ENCODE measurements at places on chromosomes 6 and 20.

- DNase-seq, result peak; percentile 9
Observed at GRCh38 chr20:62736407-62737071, 27.9 kb downstream of the NTSR1 start.

GRCh38 chr6:3987053-3987452 is 91.9 kb downstream of the FAM217A start:
- no peak for DNase-seq

DNA sequence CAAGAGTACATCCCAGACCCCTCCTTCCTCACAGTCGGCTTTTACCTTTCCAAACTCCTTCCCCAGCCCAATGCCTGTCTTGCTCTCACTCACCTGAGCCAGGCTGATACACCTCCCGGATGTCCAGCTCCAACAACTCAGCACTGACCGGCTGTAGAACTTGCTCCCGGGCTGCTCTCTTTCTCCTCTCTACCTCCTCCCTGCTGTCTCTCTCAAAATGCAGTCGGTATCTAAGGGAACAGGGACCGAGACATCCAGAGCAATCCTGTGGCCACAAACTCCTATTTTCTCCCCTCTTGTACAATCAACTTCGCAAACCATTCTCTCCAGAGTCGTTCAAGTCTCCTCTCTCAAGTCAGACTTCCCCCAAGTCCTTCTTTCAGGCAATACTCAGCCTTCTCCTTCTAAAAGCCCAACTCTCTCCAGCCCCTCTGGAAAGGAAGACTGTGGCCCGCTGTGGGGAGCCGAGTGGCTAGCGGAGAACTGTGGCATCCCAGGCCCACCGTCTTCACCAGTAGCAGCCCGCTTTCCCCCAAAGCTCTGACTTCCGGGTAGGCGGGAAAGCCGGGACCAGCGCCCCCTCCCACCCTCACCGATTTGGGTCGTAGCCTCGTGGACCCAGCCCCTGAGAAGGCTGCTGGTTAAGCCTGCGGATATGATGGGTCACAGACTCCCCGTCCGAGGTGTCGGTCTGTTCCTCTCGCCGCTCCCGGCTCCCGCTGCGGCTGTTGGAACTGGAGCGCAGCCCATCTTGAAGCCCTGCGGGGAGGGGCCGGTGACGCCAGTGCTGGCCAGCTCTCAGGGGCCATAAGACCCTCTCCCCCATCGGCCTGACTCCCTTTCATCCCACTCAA is 1.1 kb downstream of the GNL1 start:
- peak; percentile 19 for DNase-seq

- DNase-seq, result no peak
Observed at GRCh38 chr6:147001621-147002020, 202.6 kb upstream of the STXBP5 start.

DNA sequence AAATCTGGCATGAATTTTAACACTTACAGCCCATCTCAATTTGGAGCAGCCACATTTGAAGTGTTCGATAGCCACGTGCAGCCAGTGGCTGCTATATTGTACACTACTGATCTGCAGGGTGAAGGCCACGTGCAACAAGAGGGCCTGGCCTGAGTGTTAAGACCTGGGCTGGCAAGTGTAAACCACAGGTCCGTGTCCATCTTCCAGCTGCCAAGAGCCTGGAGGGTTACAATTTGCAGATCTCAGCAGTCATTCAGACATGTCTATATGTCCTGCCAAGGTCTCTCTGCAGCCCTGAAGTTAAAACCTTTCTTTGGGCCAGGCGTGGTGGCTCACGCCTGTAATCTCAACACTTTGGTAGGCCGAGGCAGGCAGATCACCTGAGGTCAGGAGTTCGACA is 14.1 kb downstream of the SGK2 start:
- DNase-seq, result no peak

DNA sequence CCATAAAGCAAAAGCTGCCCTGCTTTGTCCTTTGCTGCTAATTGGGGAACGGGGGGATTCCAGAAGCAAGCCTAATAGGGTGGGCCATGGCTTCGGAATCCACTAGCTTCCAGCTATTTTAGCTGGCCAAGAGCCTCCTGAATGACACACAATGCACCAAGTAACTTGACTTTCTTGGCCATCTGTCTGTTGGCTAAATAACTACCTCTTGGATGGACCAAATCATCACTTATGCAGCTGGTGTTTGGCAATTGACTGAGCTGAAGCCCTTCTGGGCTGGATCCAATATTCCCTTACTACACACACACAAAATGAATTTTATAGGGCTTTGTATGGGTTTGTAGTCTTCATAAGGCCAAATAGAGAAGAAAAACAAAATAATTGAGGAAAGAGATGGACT is 8.8 kb upstream of the CBLN4 start:
- DNase-seq, result no peak

- no peak for DNase-seq
Observed at GRCh38 chr20:23917024-23917725, 37.6 kb upstream of the CST5 start.

DNA sequence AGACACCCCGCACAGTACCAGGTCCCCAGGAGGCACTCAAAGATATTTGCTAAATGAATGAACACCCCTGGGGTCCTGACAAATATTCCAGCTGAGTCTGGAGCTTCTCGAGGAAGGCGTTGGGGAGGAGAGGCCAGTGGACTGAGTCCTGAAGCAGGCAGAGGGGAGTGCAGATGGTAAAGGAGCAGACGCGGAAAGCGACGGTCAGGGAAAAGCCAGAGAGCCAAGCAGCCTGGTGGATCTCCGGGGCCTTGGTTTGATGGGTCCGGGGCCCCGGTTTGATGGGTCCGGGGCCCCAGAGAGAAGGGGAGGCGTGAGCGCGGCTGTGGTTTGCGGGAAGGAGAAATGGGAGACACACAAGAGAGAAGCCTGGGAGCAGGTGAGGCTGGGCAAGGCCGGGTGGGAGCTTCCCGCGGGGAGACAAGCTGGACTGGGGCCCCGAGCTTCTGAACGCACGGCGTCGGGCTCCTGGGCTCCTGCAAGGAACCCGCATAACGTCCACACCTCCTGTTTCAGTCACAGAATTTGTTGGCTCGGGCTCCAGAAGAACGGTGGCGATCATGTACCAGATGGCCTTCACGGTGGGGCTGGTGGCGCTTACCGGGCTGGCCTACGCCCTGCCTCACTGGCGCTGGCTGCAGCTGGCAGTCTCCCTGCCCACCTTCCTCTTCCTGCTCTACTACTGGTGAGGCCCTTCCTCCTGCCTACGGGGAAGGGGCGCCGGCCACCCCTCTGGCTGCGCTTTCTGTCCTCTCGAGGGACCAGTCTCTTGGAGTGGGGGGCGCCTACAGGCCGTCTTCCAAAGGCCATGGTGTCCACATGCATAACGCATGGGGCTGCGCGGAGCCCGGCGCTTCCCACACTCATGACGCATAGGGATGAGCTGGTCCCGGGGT is 12.1 kb downstream of the SLC22A1 start:
- DNase-seq, result no peak

GRCh38 chr6:88517737-88518136 is 351.6 kb upstream of the CNR1 start:
- no peak for DNase-seq
